ENCODE measurements at places on chromosomes 7 and 10.

DNA sequence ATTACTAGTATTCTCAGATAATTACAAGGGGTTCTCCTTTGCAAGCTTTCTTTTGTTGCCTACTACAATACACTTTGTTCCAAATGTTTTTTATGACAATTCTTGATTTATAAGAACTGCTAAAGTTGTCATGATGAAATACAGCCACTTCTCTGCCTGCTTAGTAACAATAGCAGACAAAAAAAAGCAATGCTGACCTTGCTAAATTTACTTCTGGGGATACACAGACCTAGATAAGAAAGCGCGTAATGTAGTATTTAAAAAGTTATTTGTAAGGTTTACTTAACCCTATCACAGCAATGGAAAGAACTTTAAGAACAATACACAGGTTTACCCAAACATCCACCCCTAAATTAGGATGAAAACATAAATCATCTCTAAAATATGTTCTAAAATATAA is 311.1 kb downstream of the DOCK4 start:
- no peak for DNase-seq

- DNase-seq, result no peak
Observed at GRCh38 chr7:23458044-23458443, 12.2 kb downstream of the IGF2BP3 start.

DNA sequence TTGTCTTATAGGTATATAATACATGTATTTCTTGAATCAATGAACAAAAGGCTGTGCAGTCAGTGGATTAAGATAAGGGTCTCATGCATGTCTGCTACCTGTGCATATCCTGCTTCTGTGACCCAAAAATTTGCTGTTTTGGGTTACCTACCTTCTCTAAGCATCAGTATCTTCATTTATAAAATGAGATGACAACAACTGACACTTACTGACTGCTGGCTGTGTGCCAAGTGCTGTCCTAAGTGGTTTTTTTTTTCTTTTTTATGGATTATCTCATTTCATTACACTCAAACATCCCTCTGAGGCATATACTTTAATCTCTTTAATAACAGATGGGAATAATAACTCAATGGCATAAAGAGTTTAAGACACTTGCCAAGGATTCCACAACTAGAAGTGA is 2.1 kb downstream of the PDK4 start:
- no peak for DNase-seq

- no peak for DNase-seq
Observed at GRCh38 chr7:150831851-150832250, 20.5 kb upstream of the AOC1 start.

- DNase-seq, result no peak
Observed at GRCh38 chr10:26269754-26270153, 53.2 kb downstream of the GAD2 start.

DNA sequence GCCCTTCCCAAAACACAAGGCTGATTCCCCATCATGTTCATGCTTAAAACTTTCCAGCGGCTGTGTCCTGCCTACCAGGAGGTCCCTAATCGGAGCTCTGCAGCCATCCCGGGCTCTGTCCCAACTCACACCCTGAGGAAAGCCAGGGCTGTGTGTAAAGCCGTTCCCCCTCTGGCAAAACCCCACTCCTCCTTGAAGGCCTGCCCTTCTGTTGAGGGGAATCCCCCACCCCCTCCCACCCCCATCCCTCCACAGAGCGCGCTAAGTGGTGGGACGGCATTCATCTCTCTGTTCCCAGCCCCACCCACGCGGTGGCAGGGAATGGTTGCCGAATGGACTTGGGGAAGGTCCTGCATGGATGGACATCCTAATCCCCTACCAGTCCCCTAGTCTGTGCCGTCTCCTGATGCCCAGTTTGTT is 667 bp upstream of the TMEM120A start:
- DNase-seq, result no peak

DNA sequence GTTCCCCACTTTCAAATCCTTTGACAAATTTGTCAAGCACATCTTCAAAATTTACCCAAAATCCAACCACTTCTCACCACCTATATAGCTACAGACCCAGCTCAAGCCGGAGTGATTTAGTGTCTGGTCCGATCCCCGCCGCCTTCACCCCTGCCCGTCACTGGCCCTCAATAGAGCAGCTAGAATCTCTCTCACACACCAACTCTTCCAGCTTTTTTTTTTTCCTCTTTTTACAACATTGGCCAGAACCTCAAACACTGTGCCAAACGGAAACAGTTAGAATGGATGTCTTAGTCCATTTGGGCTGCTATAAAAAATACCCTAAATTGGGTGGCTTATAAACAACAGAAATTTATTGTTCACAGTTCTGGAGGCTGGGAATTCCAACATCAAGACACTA is 41.1 kb upstream of the TMEM72 start:
- no peak for DNase-seq
